Upper lobe of right lung (tissue), 1 donor: ENCODE measurements at places on chromosomes 6 and 20. TPM values are rescaled to one million over a fixed set of nuclear protein-coding genes. Genes with fewer than 3 reads are reported as not detected.

DNA sequence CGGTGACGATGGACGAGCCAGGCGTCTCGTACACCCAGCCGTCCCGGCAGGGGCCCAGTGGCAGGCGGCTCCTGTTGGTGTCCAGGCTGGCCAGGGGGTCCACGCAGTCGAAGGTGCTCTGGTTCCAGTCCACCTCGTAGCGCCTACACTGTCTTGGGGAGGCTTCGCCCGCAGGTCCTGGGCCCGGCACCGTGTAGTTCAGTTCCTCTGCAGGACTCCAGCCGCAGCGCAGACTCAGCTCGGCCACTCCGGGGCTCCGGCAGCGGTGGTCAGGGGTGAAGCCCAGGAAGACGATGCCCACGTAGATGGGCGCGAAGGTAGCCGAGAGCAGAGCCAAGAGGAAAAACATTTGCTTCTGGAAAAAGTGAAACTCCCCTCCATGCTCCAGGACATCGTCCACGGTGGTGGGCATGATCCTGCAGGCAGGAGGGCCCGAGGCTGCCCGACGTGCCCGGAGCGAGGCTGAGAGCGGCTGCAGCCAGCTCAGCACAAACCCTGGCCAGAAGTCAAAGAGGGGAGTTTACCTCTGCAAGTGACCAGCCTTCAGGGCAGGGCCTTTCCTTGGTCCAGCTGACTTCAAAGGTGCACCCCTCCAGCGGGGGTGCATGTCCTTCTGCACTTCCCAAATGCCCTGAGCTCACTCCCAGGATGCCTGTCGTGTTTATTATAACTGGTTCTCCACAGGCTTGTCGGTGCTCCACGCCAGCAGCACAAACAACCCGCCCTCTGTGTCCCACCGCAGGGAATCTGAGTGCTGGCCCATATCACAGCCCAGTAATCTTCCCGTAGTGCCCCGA is at the start of gene SLC22A2:
TSS of gene SLC22A2 (minus strand) at position 476 of the 797 bp plus-strand sequence. CDS start at position 412, 64 bp downstream.
- no peak for DNase-seq

Gene BACH2
- 4.9 TPM for total RNA-seq

- DNase-seq: peak; percentile 67
These were observed 49.4 kb downstream of the ERMARD start for GRCh38 chr6:169800668-169801395.

DNA sequence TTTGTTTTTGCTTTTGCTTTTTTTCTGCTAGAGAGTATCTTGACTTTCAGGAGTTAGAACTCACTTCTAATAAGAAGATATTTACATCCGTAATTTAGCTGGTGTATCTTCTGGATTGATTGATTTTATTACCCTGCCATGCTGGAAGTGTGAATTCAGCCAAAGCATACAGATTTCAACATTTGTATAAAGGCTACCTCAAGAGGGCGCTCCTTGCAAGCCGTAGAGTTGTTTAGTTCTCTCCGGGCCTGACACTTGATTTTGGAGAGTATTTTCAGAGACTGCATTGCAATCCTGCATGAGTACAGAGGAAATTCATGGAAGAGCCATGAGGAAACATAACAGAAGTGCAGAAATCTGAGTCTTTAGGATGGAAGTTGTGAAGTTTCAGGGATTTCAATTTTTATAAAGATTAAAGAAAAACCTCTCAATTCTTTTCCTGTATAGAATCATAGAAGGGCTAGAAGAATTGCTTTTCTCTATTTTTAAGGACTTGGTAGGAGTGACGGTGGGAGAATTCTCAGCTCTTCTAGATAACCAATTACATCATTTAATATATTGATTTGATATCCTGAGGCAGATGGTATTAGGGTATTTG is 66.7 kb upstream of the TIAM2 start:
- DNase-seq: no peak

GRCh38 chr6:30113841-30114240 is 951 bp upstream of the TRIM31 start:
- no peak for DNase-seq

DNA sequence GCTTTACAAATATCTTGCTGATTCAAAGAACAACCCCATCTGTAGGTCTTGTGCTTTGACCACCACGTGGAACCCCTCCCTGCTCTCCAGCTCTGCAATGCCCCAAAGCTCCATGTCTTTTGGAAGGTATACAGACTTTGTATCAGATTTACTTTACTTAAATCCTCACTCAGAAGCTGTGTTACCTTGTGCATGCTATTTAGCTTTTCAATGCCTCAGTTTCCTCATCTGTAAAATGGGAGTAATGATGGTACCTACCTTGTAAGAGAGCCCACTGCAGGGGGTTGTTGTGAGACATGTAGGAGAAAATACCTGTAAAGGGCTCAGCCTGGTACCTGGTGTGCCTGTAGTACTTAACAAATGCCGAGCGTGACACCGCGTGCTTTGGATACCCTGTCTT is 200.2 kb upstream of the CHD6 start:
- no peak for DNase-seq

Gene FAM184A
- 15.4 TPM for total RNA-seq
